ENCODE measurements at places on chromosomes 7 and 10. TPM values are rescaled to one million over a fixed set of nuclear protein-coding genes. Genes with fewer than 3 reads are reported as not detected.

Gene MYH16
- total RNA-seq: 0.89 TPM

DNA sequence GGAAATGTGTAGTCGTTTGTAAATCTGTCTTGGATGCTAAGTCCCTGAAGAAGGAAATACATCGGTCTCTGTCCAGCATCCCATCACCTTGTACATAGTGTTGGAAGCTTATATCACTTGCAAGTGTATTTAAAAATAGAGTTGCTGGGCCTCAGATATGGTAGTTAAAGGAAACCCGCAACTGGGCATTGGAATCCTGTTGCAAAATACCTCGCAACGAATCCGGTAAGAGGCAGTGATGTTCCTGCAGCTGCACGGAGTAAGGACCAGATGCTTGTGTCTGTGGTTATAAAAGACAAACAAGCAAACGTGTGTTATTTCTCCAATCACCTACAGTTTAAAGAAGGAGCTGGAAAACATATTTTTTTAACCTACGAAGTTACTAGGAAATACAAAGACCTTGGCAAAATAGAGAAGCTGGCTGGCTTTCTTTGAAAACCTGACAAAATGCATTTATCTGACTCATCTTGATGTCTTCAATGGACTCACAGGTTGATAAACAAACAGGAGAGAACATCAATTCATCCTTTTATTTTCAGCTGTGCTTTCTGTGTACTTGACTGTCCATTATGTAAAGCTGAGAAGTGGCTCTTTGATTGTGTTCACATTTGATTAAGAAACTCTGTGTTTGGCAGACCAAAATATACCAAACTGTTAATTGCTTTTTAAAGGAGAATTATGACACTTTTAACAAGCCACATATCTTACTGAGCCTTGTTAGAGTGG is 326.4 kb downstream of the SFMBT2 start:
- no peak for DNase-seq

DNA sequence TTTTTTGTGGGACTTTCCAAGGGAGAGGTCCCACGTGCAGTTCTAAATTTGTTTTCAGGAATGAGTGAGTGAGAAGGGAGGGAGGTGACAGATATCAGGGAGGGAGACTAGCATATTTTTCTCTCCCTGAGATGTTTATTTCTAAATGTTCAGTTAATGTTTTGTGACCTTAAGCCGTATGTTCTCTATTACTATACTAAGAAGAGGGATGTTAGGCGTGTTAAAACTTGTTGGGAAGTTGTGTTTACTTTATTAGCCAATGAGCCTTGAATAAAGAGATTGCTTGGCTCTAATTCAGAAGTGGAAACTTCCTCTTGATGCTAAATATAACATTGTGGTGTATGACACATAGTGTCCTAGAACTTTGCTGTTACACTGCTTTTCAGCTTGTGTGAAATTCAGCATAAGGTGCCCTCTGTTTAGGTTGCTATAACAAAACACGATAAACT is 37.3 kb downstream of the DNAH11 start:
- DNase-seq: no peak

DNA sequence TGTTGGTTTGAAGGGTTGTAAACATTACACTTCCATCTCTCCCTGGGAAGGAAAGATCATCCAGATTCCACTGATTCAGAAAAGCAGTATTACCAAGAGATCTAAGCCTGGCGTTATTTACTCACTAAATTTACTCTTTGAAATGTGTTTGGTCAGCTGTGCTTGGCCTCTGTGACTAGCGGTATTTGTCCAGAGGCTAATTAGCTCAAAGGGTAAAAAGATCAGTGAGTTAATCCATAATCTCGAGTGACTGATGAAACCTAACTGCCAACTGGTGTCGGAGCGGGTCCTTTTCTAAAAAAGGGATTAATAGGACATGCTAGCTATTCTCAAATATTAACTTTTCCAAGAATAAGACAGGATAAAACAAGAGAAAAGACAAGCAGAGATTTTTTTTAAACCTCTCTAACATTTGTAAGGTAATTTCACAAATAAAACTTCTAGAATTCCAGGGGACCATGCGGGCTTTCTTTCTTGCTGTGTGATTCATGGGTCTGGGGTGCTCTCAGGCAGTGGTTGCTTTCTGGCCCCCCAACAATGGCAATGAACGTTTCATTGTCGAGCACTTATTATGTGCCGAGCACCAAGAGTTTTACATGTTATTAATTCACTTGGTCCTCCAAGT is 247.3 kb upstream of the AOAH start:
- DNase-seq: no peak

Gene LRRTM3
- not detected for total RNA-seq

Gene OR2A5
- not detected for total RNA-seq

GRCh38 chr10:66538908-66539307 is 386.9 kb upstream of the LRRTM3 start:
- DNase-seq: no peak

DNA sequence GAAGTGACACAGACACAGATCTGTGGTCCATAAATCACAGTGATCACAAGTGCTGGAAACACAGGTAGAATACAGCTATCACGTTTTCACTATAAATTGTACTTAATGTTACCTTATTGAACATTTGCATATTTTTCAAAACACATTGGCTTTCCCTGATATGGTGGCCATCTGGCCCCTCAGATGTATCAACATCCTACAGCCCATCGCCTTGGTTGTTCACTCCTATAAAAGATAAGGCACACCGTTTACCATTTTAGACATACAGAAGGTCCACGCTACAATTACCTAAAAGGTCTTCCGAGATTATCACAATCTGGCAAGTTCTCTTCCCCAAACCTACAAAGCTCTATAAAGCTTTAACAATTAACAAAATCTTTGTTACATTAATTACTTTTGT is 91.4 kb downstream of the SRPK2 start:
- no peak for DNase-seq

GRCh38 chr7:5685205-5685604 is 96.3 kb downstream of the RNF216 start:
- no peak for DNase-seq

Gene IKZF1
- 1.3 TPM for total RNA-seq

DNA sequence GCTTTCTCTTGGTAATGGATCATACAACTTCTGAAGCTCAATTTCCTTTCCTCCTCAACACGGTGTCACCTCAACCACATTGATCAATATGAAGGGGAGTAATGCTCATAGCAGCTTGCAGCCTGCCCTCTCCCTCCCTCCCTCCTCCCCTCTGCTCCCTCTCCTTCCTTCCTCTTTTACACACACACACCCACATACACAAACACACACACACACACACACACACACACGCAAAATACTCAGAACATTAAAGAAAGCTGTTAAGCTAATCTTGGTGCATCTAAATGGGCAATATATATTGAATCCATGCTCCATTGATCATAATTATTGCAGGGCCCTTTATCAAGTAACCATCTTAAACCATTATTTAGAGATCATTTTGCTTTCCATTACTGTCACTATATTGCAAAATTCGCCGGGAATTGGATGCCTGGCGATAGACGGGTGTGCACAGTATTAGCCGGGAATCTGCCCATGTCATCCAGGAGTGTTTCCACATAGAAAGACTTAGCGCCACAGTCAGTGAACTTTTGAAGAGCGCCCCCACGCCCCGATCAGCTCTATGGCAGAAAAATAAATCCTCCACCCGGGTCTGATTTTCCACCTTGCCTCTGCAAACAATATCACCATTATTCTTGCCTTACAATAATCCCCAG is 122.0 kb downstream of the PRLHR start:
- no peak for DNase-seq

Gene SPAM1
- not detected for total RNA-seq

DNA sequence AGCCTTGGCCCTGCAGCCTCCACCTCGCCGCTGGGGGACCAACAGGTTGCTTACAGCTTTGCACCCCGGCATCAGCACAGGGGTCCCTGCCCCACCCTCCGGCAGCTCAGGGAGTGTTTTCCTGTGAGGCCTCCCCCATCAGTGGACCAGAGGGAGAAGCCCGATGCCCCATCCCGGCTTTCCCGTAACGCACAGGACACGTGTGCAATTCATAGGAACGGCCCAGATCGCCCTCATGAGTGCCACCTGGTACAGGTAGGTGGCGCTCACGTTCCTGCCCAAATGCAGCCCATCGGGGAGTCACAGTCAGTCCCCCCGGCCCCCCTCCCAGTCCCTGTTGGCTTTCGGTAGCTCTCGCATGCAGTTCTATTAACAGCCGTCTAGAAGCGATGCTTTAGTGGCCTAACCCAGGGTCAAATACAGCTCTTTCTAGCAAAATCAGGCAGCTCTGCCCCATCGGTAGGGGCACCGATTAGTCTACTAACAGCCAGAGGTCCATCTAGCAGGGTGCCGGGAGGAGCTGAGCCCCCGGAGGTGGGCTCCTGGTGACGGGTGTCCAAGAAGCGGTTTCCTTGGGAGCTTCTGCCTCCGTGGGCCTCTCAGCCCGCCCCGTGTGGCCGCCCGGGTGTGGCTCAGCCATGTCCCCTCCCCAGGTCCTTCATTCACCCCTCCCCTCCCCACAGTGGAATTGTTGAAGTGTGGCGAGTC is 48.4 kb upstream of the GTF2IRD1 start:
- DNase-seq: no peak

GRCh38 chr10:121436630-121437341 is 161.5 kb downstream of the FGFR2 start:
- DNase-seq: no peak

- no peak for DNase-seq
Measured at GRCh38 chr10:100740476-100741377, 4.7 kb upstream of the PAX2 start.

- no peak for DNase-seq
Measured at GRCh38 chr7:155741805-155742204, 70.5 kb downstream of the SHH start.

Gene CWF19L1
- 33.9 TPM for total RNA-seq

DNA sequence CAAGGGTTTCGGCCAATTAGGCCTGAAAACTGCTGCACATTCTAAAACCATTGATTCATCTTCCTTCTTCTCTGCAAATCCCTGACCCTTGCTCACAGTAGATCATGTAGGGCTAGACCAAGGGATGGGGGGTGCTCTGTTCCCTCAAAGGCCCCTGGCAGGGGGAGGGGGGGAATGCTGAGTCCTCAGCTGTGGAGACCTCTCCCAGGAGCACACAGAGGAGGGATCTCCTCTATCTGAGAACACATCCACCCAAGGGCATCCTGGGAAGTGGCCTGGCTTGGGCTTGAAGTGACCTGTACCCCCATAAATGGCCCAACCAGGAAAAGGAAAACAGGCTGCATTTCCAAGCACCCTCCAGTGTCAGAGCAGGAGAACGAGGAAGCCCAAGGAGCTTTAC is 1.0 kb upstream of the CDHR1 start:
- no peak for DNase-seq

GRCh38 chr7:53699215-53699837 is 663.9 kb downstream of the POM121L12 start:
- DNase-seq: no peak

DNA sequence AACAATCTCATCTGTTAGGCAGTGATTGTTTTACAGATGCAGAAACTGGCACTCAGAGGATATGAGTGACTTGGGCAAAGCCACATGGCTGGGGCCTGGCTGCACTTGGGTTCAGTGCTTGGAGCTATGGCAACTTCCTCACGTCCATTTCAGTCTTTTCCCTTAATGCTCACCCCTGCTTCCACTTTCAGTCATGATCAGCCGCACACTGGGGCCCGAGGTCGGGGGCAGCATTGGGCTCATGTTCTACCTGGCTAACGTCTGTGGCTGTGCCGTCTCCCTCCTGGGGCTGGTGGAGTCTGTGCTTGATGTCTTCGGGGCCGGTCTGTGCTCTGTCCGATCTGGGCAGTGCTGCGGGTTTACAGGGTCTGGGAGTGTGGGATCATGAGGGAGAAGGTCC is 3.0 kb downstream of the SLC12A9 start:
- no peak for DNase-seq

- no peak for DNase-seq
Measured at GRCh38 chr7:116236020-116236630, 25.8 kb downstream of the TES start.

GRCh38 chr10:96949039-96949683 is 117.1 kb downstream of the LCOR start:
- no peak for DNase-seq

DNA sequence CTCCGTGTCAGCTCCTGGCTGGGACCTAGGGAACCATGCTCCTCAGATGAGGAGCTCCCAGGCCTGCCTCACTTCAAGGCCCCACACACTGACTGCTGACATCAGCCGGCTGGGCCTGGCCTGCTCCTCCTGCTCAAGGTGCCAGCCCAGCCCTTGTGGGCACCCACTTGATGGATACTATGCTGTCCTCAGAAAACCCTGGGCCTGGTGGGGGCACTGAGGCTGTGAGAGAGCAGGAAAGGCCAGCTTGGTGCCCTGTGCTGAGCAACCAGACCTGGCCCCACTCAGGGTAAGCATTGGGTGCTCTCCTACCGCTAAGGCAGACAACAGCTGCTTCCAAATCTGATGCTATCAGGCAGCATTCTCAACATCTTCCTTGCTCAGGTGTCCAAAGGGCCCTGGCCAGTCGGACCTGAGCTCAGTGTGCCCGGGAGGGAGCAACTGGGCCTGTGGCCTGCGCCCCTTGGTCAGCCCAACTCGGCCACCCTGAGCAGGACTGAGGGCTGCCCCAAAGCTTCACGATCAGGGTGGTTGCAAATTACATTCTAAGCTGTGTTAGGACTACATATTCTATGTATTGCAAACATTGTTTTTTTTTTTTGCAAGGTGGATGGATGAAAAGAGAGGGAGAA is 21.9 kb upstream of the ANTXRL start:
- DNase-seq: no peak

GRCh38 chr10:84432891-84433290 is 104.5 kb downstream of the CCSER2 start:
- DNase-seq: no peak

Gene NUPR2
- not detected for total RNA-seq

DNA sequence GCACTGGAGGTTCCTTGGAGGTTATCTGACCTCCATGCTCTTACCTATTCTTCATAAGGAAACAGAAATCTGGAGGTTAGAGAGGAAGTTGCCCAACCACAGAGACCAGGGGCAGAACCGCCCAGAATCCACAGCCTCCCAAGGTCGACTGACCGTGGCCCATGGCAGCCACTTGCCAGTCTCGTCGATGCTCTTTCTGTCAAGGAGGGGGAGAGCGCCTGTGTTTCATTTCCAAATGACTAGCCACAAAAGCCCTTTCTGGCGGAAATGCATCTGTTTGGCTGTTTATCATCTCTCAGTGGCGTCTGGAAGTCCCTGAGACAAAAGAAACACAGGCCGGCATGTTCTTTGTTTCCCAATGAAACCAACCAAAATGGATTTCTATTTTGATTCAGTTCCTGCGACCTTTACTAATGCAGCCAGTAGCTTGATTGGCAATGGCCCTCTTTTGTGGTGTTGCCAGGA is 2.9 kb downstream of the RAMP3 start:
- DNase-seq: no peak

Data from kidney epithelial cell (primary cell).